ENCODE measurements at places on chromosomes 5 and 9.

- no peak for DNase-seq
Observed at GRCh38 chr9:95213117-95213516, 104.4 kb downstream of the FANCC start.

DNA sequence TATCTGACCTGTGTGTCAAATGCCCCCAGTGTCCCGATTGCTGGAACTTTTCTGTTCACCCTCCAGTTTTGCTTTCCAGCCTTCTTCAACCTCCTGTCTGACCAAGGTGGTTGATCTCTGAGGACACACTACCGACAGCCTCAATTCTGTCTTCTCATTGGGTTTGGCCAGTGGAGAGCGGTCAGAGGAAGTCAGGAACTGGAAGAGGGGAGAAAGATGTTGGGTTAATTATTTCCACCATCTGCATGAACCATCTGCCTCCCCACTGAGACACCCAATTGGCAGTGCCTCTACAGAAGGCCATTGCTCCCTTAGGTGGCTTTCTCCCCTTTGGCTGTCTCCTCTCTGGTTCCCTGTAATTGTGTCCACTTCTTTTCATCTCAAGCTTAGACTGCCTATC, 154.3 kb upstream of the RAI14 start:
- DNase-seq = no peak

- DNase-seq = no peak
Observed at GRCh38 chr5:176817841-176818377, 7.5 kb downstream of the UNC5A start.

DNA sequence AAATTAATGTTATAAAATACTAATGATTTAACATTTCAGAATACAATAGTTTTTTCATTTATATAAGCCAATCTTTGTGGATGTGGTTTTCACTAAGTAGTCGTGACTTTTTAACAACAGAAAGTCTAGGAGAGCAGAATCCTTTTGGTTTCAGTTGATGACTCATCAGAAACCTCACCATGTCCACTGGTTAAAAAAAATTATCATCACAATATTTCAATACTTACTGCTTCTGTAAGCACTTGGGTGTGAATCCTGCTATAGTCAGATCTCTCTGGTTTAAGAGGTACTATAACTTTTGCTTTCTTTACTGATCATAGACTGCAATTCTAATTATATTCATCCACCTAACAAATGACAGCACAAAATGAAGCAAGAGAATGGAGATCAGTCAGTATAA, 77.2 kb downstream of the MRPS30 start:
- DNase-seq = no peak

- DNase-seq = no peak
Observed at GRCh38 chr9:126423142-126423915, 96.7 kb downstream of the MVB12B start.

Data from stimulated activated CD4-positive, alpha-beta T cell treated with anti-CD3 and anti-CD28 coated beads, Interleukin-15, amount 100 ng/mL, for 1 hour (primary cell).